Mesenchymal stem cell (in vitro differentiated cells and primary cell): ENCODE measurements at places on chromosomes 2 and 18.

DNA sequence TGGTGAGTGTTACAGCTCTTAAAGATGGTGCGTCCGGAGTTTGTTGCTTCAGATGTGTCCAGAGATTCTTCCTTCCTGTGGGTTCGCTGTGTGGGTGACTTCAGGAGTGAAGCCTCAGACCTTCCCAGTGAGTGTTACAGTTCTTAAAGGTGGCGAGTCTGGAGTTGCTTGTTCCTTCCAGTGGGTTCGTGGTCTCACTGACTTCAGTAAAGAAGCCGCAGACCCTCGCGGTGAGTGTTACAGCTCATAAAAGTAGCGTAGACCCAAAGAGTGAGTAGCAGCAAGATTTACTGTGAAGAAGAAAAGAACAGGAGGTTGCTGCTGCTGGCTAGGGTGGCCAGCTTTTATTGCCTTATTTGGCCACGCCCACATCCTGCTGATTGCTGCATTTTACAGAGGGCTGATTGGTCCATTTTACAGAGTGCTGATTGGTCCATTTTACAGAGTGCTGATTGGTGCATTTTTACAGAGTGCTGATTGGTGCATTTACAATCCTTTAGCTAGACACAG, 34.0 kb upstream of the SPTBN1 start:
- no peak for DNase-seq

GRCh38 chr18:37563931-37564392, 1.6 kb downstream of the CELF4 start:
- no peak for DNase-seq

DNA sequence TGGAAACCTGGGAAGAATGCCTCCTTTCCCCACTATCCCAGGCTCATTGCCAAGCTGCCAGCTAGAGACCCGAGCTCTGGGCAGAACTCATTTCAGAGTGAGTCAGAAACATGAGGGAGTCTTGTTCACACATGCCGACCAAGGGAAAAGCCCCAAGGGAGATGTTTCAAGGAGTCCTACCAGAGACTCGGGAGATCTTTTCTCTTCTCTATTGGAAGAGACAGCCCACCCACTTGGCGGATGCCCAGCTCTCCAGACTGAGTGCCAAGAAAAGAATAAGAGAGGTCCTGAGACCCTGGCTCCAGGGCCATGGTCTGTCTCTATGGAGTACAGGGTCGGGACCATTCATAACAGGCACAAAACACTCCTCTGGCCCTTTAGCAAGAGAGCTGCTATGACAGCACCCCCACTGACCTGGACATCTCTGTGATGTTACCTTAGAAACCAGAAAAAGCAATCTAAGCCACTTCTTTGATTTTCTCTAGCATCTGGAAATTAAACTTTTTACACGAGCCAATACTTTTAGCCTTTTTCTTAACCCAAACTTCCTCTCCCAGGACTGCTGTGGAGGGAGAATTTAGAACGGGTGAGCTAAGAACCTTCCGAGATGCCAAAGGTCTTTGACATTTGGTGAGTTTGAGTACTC, 18.5 kb upstream of the IGFBP5 start:
- DNase-seq: peak; percentile 87

GRCh38 chr2:52956766-52957165, 810.8 kb upstream of the CHAC2 start:
- no peak for DNase-seq

DNA sequence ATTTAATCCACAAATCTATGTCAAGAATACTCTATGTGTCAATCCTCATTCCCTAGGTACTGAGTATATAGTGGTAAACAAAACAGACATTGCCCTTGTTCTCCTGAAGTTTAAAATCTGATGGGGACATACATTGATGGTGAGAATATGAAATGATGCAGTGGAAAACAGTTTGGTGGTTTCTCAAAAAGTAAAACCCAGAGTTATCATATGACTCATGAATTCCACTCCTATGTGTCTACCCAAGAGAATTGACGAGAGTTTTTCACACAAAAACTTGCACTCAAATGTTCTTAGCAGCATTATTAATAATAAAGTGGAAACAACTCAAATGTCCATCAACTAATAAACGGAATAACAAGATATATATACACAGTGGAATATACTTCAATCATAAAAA, 586.7 kb downstream of the CCDC85A start:
- DNase-seq: peak; percentile 18

DNA sequence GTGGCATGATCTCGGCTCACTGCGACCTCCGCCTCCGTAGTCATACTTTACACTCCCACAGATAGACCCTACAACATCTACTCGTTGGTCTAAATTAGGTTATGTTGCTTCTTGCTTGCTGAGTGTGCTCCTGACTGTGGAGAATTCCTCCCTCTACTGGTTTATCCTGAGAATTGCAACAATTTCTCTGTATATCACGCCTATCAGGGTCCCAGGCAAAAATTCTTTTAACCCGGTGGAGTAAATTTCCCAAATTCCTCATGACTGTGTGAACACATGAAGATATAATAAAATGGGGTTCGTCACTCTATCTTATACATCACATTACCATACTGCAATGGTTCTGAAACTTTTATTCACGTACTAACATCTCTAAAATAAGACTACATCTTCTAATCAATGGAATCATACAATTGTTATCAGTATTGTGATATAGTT, 156.7 kb downstream of the EVA1A start:
- peak; percentile 67 for DNase-seq

DNA sequence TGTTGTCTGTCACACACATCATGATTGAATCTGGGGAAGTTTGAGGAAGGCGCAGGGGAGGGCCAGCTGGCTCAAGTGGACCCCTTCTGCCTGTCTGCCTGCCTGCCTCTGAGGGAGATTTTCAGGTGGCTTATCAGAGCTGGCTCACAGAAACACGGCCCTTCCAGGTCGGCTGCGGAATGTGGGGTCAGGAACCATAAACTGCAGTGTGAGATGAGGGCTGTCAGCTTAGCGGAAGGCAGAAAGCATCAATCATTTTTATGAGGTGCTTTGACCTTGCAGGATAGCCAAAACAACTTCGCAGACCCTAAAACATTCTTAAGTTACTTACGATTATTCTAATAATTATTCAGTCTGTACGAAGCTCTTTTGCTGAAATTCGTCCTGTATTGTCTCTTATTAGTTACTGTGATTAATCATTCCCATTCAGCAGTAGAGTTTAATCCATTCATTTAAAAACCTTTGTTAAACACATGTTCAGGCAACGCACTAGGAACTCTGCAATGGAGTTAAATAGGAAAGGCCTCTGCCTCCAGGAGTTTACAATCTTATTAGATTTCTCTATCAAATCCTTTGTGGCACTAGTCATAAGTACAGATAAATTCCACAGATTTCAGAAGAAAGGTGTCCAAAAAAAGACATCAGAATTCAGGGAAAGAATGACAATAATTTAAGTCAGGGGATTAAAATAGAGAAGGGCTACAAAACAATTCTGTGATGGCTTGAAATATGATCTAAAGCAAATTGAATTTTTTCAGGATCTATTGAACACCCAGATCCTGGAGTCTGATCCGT, 371.6 kb downstream of the HRH4 start:
- DNase-seq: no peak

- DNase-seq: peak; percentile 85
These were observed 524 bp upstream of the SERTAD2 start for GRCh38 chr2:64654063-64654811.

DNA sequence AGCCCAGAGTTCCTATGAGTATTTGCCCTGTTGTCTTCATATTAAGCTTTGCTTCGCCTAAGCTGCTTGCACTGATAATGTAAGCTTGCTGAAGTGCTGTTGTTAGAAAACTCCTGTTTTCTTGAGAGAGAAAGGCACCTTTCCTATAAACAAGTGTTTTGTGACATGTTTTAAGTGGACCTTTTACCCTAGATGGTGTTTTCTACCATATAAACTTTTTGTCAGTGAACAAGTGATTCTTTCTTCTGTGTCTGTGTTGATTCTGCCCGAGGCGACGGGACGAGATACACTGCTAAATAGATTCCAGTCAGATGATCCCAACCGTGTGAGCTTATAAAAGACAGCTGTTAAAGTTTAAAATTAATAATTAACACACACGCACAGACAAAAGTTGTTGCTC, 24.1 kb downstream of the CABLES1 start:
- no peak for DNase-seq

- DNase-seq: no peak
These were observed 104.5 kb downstream of the RBM43 start for GRCh38 chr2:151157000-151157735.

- peak; percentile 89 for DNase-seq
These were observed 15.5 kb upstream of the DUSP19 start for GRCh38 chr2:183063083-183063482.

GRCh38 chr2:5520463-5520972, 171.7 kb upstream of the SOX11 start:
- DNase-seq: peak; percentile 64

GRCh38 chr2:219451661-219452360, 17.2 kb downstream of the SPEG start:
- no peak for DNase-seq

- peak; percentile 66 for DNase-seq
These were observed 297.4 kb downstream of the CALCRL start for GRCh38 chr2:187150670-187151069.

GRCh38 chr2:127712999-127713398, 11.7 kb downstream of the SFT2D3 start:
- no peak for DNase-seq

DNA sequence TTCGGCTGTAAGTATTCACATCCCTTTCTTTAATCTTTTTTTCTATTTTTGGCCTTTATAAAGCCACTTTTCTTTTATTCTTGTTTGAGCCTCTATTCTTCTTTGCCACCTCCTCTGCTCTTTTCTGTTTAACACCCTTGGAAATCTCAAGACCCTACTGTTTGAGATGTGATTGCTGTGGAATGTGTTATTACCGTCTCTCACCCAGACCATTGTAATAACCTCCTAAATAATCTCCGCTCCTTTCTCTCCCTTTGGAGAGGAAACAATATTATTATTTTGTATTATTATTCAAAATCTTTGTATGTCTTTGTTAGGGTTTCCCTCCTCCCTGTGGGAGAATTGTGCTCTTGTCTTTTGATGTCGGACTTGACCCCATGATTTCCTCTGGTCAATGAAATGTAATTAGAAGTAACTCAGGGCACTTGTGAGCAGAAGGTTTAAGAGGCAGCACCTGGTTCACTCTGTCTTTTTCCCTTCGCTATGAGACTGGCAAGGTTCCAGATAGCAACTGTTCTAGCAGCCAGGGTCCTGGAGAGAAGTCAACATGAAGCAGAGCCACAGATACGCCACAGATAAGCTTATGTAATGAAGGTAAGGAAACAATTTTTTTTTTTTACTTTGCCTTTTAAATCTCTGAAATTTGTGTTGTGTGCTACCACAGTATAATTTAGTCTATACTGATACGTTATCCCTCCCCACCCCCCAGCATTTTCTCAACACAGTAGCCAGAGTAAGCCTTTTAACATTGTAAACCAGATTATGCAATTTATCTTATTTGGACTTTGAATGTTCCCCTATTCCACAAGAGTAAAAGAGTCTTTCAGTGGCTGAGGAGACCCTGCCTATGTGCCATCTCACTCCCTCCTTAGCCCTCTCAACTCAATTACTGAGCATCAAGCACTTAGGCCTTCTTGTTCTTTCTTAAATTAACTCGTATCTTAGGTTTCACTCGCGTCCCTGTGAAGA, 601.2 kb upstream of the ZNF804A start:
- DNase-seq: no peak

DNA sequence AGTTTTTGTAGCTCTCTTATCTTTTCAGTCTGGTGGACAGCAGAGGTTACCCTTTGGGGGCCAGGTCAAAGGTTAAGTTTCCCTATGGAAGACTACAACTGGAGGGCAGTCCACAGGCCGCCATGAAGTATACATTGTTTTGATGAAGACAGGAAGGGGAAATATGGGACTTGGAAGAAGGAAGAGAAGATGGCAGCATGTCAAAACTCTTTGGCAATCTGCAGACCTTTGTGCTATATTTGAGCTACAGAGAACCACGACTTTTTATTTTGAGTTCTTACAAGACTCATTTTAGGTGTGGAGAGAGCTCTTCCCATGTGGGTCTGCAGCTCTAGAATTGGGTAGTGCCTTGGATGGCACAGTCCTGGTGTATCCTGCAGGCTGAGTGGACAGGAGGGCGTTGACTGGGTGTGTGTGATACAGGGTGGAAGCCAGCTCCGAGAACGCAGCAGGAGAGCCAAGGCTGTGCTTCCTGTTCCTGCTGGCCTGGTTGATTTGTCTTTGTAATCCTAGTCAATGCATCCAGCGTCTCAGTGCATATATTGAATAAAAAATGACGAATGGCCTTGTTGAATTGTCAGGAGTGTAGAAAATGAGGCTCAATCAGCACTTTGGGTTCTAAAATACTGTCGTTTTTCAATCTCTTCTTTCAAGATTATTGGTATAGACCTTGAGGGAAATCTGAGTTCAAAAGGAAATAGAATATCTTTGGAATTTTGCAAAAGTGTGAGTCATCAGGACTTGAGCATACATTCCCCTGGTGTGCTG, 11.5 kb downstream of the ITGA6 start:
- no peak for DNase-seq

GRCh38 chr2:30113617-30114293, 33.1 kb upstream of the YPEL5 start:
- peak; percentile 90 for DNase-seq

- no peak for DNase-seq
These were observed 57.8 kb upstream of the LMAN1 start for GRCh38 chr18:59416818-59417217.

- no peak for DNase-seq
These were observed 147.4 kb upstream of the GPC1 start for GRCh38 chr2:240288087-240288521.

- peak; percentile 8 for DNase-seq
These were observed 25.1 kb upstream of the TMEM214 start for GRCh38 chr2:27007416-27008374.

- DNase-seq: no peak
These were observed 444.8 kb downstream of the EIPR1 start for GRCh38 chr2:2932692-2933305.

DNA sequence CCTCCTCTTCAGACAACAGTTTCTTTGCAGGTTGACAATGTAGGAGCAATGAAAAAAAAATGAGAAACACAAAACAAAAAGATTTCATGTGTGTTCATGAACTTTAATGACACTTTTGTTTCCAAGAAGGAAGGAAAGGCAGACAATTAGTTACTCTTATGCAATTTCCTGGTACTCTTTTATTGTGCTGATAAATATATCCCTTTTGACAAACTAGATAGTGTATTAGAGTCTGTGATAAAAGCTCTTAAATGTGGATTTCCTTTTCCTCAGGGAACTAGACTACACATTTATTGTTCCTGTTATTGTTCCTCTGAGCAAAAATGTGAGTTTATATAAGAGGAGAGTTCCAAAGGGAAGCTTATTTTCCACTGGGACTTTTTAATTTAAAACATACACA, 188.7 kb upstream of the NRXN1 start:
- DNase-seq: no peak

GRCh38 chr2:134368009-134368817, 114.3 kb downstream of the MGAT5 start:
- DNase-seq: peak; percentile 25

GRCh38 chr2:218960309-218961165, 1.1 kb downstream of the CDK5R2 start:
- DNase-seq: no peak

GRCh38 chr2:217858519-217859491, 144.0 kb downstream of the TNS1 start:
- peak; percentile 95 for DNase-seq

GRCh38 chr2:40625849-40626248, 174.0 kb upstream of the SLC8A1 start:
- DNase-seq: peak; percentile 57
